CD4-positive, alpha-beta T cell (primary cell): ENCODE measurements at places on chromosomes 4 and X.
A peak's percentile ranks its signal among the peaks of the same experiment; 100 is the strongest.

GRCh38 chrX:153724252-153725038, at the start of the genes ABCD1 and BCAP31:
Gene ABCD1, plus strand, starts transcription at chrX:153724856. Its CDS starts 411 bp downstream, at chrX:153725267.
Gene BCAP31, minus strand, starts transcription at chrX:153724387. Its CDS starts 1,143 bp downstream, at chrX:153723244.
- peak; percentile 86 for DNase-seq

GRCh38 chrX:46547857-46548256, 2.6 kb upstream of the ZNF674 start:
- no peak for DNase-seq

DNA sequence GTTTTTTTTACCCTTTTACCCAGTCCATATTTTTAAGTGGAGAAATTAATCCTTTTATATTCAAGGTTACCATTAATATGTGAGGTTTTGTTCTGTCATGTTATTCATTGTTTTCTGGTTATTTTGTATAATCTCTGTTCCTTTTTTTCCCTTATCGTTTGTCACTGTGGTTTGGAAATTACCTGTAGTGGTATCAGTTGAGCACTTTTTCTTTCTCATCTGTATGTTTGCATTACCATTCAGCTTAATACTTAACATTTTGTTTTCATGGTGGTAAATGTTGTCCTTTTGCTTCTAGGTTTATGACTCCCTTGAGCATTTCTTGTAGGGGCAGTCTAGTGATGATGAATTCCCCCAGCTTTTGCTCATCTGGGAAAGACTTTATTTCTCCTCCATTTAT, 6.6 kb downstream of the ETDC start:
- DNase-seq, result no peak

DNA sequence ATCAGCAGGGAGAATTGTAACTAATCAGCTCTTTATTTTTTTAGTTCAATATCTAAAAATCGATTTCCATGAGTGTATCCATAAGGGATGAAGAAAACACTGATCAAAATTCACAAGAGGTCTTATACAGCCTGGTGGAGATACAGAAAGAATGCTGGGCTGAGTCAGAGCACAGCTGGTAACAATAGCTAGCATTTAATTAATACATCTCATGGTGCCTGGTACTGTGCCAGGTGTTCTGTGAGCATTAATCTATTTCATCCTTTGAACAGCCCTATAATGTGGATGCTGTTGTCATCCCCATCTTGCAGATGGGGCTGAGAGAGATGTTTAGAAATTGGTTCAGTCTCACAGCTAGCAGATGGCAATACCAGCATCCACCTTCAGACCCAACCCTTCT, 250.9 kb upstream of the RPS6KA3 start:
- DNase-seq, result no peak

GRCh38 chr4:158590306-158590705, 68.6 kb downstream of the RXFP1 start:
- DNase-seq, result no peak

DNA sequence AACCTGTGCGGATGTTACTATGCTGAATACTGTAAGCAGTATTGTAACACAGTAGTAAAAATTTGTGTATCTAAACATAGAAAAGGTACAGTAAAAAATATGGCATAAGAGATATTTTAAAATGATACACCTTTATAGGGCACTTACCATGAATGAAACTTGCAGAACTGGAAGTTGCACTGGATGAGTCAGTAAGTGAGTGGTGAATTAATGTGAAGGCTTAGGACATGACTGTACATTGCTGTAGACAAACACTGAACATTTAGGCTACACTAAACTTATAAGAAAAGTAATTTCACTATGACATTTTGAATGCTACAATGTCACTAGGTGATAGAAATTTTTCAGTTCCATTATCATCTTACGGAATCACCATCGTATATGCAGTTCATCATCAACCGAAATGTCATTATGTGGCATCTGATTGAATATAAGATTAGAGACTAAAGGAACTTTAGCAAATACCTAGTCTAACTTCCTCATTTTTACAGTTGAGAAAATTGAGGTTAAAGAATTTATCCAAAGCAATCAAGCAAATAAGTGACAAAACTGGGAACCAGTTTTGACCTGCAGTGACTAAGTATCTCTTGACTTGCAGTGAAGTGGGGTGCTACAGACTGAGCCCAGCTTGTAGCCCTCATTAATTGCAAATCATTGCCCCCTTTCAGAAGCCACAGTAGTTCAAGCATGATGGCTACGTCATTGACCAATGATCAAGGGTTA, 55.3 kb downstream of the EGF start:
- no peak for DNase-seq

DNA sequence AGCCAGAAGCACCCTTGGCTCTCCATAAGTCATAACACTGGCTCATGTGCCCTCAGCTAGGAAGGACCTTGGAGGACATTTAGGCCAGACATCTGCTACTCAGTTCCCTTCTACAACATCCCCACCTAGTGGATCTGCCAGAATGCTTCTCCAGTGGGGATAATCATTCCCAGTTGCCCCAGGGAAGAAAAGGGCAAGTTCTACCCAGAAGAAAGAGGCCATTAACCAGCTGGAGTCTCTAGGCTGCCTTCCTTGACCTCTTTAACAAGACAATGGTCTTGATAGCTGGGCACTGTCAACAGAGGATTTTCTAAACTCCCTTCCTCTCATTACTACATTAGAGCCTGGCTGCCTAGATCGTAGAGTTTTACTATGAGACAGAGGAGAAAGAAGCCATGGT, 42.0 kb downstream of the LGI2 start:
- peak; percentile 15 for DNase-seq

DNA sequence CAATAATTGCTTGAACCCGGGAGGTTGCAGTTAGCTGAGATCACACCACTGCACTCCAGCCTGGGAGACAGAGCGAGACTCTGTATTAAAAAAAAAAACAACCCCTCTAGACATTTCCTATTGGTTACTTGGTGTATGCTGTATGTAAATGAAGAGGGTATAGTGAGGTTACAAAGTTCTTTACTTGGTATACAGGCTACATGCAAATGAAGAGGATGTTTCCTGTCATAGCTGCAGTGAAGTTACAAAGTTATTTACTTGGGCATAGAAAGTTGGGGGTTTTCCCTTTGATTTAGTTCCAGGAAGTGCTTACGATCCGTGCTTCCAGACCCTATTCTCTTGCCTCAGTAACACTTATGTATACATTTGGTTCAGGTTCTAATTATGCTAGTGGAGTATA, 38.4 kb upstream of the CLNK start:
- no peak for DNase-seq

DNA sequence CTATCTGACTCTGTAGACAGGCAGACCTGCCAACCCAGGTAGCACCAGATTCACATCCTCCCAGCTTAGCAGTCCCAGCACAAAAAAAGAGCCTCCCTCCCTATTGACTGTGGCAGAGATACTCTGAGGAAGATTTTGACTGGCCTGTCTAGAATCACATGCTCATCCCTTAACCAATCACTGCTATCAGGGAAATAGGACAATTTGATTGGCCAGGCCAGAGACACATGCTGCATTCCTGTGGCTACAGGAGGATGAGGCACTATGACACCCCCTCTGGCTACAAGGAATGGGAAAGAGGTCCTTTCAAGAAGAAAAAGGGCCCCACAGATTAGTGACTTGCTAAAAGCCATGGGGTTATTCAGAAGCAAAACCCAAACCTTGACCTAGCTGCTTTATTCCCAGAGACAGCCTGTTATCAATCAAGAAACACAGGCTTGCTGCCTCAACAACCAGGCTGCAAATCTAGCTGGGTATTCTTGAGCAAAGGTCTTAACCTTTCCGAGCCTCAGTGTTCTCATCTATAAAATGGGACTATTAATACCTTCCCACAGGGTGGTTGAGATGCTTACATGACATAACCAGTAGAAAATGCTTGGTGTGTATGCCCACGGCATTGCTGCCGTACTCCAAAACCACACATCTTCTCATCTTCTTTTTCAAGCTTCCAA, 147.6 kb downstream of the BCOR start:
- no peak for DNase-seq

GRCh38 chrX:53357799-53358530, 64.5 kb downstream of the SMC1A start:
- DNase-seq, result no peak

DNA sequence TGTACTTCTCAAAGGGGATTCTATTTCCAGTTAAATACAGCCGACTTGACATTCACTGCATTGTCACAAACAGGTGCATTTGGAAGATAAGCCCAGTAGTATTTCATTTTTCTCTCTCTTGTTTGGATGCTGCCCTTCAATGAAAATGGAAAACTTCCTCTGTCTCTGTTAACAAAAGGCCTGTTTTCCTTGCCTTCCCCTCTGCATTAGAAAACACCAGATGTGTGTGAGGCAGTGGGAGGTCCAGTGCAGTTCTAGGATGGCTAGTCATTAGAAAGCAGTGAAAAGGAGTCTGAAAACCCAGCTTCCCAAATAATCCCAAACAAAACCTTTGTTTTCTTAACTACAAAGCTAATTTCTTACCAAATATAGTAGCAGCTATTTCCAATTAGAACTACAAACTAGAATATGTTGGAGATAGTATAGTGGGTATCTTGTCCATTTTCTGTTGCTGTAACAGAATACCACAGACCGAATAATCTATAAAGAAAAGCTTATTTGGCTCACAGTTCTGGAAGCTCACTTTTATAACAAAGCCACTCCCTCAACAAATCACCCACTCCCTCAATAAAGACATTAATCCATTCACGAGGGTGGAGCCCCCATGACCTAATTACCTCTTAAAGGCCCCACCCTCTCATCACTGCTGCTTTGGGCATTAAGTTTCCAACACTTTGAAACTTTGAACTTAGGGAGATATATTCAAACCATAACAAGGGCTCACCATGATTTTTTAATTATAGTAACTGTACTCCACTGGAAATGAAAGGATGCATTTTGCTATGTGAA, 452.1 kb upstream of the RPS6KA3 start:
- no peak for DNase-seq

DNA sequence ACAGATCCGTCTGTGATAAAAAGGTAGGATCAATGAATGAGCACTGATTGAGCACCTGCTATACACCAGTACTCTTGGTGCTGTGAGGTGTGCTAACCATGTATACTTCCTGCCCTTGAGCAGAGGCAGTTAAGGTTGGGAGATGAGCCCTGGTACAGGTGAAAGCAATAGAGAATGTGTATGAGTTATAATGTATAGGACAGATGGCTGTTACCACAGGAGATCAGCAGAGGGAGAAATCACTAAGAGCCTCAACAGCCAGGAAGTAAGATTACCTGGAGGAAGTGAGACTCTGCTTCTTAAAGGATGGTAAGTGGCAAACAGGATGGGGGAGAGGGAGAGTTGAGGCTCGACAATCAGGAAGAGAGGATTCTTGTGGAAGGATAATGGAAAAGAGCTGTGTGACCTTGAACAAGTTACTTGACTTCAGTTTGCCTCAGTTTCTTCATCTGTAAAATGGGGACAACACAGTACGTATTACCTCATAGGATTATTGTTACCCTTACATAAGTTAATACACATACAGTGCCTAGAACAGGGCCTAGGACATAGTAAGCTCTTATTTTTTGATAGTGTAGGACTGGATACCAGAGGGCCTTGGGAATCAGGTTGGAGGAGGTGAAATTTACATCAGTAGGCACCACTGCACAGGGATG, 9.1 kb downstream of the CXCR3 start:
- DNase-seq, result peak; percentile 48

DNA sequence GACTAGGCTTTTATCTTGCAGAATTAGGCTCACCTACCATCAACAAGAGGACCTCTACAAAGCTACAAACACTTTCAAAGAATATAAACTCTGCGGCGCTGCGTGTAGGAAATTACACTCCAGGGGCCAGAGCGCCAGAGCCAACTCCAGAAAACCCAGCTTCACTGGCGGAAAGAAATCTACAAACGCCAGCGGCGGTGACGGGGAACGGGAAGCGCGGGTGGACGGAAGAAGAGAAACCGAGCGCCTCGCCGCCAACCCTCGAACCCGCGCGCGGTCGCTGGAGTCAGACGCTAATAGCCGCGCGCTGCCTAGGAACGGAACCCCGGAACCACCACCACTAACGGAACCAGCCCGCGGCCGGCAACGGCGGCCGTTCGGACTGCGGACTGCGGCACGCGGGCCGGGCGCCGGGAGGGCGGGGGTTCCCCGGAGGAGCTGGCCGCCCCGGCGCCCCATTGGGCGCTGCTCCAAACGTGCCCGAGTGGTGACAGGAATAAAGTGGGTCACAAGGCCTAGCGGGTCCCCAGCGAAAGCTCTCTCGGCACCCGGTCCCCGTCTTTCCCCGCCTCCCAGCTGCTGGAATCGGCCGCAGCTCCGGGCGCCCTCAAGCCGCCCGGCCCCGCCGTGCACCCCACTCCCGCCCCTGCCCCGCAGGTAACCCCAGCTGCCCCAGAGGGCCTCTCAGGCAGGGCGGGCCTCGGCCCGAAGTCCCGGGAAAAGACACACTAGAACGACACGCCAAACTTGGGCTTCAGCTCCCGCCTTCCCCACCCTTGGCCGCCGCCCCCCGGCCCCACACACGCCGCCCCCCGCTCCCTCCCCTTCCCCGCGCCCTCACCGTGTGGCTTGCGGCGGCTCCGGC, 836 bp downstream of the CLOCK start:
- DNase-seq, result peak; percentile 85
